ENCODE measurements at places on chromosomes 5 and 9.

GRCh38 chr5:139984816-139985215, 58.3 kb downstream of the NRG2 start:
- DNase-seq: no peak

- no peak for DNase-seq
These were observed 58.0 kb downstream of the ACO1 start for GRCh38 chr9:32442433-32442832.

- DNase-seq: no peak
These were observed 58.1 kb downstream of the ADRB2 start for GRCh38 chr5:148884339-148885020.

- DNase-seq: no peak
These were observed 133.8 kb downstream of the TMEM174 start for GRCh38 chr5:73306741-73307275.

GRCh38 chr9:117723986-117724625, 19.9 kb downstream of the TLR4 start:
- no peak for DNase-seq

- DNase-seq: no peak
These were observed 139.4 kb upstream of the SLC12A2 start for GRCh38 chr5:127944125-127944524.

DNA sequence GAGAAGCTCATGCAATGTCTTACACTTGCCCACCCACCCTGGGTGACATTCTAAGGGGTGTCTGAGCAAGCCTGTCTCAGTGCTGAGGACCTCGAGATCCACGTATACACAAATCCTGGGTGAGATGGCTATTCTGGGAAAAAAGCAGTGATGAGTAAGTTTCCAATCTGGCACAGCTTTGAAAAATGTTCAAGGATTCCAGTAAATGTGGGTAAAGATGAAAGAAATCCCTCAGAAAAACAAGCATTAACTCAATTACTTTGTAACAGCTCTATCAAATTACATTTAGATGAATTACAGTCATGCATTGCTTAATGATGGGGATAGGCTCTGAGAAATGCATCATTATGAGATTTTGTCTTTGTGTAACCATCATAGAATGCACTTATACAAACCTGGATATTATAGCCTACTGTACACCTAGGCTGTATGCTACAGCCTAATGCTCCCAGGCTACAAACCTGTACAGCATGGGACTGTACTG, 26.9 kb downstream of the GOLM1 start:
- DNase-seq: no peak

DNA sequence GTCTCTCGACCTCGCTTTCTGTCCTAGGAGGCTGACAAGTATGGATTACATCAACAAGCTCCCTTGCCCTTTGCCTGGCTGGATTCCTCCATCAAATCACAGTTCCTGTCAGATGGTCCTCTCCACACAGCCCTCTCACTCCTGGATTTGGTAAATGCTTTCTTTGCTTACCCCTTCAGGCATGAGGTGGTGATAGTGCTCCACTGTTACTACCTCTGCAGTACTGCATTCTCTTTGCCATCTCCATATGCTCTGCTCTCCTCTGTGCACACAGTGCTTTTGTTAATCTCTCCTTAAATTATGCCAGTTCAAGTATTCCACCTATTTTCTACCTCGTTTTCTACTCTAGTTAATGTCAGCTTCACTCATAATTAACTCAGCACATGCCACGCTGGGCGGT, 279.2 kb downstream of the DMAC1 start:
- DNase-seq: no peak

GRCh38 chr5:56658972-56659371, 156.4 kb upstream of the MAP3K1 start:
- no peak for DNase-seq

- peak; percentile 79 for DNase-seq
These were observed 596 bp upstream of the CDC37L1 start for GRCh38 chr9:4678679-4679267.

- DNase-seq: peak; percentile 92
These were observed 182.4 kb upstream of the OTULINL start for GRCh38 chr5:14399054-14399692.

GRCh38 chr5:132776938-132777208, 166 bp downstream of the SEPTIN8 start:
- DNase-seq: no peak

DNA sequence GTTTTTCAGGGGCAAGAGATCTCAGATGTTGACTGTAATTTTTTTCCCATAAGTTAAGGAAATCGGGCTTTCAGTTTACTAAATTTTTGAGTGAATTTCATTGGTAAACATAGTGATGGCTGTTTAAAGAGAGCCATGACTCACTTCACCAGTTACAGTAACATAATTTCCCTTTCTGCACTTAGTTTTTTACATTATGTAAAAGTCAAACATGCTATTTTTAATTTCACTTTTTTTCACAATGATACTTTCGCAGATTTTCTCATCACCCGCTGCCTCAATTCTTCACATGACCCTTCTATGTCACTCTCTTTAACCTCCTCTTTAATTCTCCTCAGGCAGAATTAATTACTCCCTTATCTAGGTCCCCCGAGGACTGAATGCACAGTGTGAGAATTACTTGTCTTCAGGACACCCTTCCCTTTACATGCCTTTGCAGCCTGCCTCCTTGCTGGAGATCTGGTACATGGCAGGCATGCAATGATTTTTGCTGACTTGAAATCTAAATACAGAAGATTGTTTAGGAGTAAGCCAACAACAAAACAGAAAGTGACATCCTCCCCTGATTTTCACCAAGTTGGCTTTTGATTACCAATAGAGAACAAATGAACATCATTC, 217.5 kb upstream of the S1PR3 start:
- DNase-seq: no peak

GRCh38 chr9:734831-735511, 106.5 kb upstream of the DMRT1 start:
- peak; percentile 88 for DNase-seq

GRCh38 chr9:36861528-36862205, 172.4 kb downstream of the PAX5 start:
- no peak for DNase-seq

GRCh38 chr5:83072966-83073365, 4.2 kb downstream of the TMEM167A start:
- no peak for DNase-seq

DNA sequence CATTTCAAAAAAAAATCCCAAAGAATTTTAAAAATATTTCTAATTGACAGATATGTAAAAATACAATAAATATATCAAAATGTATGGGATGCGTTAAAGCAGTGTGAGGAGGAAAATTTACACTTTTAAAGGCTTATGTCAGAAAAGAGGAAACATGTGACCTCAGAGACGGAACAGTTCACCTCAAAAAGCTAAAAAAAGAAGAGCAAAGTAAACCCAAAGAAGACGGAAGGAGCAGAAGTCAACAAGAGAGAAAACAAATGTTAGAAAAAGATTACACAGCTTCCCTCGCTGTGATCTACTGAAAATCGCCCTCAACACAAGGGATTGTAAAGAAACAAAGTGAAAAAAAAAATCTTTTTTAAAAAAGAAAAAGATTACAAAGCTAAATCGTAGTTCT, 186.9 kb downstream of the AUH start:
- no peak for DNase-seq

- no peak for DNase-seq
These were observed 351.4 kb downstream of the PLK2 start for GRCh38 chr5:58108511-58108910.

GRCh38 chr5:18098691-18099090, 464.4 kb downstream of the TAF11L14 start:
- peak; percentile 35 for DNase-seq

GRCh38 chr5:10631316-10631996, 67.6 kb downstream of the ANKRD33B start:
- DNase-seq: no peak

- DNase-seq: no peak
These were observed 145.7 kb upstream of the SNX2 start for GRCh38 chr5:122629121-122629677.

DNA sequence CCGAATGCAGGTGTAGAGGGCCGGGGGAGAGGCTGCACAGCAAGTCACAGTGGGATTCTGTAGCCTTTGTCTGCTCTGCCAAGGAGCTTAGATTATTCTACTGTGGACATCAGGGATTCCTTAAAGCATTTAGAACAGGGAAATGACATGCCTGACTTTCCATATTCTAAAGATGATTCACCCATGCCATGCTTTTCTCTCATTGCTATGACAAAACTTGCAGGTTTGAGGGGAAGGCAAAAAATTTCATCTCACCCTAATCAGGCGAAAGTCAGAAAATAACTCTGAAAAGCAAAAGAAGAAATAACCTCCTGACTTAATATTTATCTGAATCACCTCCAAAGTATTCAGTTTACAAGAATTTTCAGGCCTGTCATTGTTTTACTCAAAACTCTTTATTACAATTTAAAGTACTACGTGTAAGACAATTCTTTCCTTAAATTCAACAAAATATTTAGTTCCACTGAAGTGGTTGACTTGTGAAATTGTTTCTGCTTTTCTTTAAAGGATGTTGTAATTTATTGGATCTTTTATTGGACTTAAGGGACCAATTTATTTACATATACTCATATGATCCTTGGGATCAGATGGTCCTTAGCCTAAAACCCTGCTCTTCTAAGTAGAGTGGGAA, 30.0 kb upstream of the GAS1 start:
- no peak for DNase-seq

GRCh38 chr5:2310946-2311345, 428.2 kb upstream of the IRX4 start:
- DNase-seq: no peak
